ENCODE measurements at places on chromosomes 16 and 17.

DNA sequence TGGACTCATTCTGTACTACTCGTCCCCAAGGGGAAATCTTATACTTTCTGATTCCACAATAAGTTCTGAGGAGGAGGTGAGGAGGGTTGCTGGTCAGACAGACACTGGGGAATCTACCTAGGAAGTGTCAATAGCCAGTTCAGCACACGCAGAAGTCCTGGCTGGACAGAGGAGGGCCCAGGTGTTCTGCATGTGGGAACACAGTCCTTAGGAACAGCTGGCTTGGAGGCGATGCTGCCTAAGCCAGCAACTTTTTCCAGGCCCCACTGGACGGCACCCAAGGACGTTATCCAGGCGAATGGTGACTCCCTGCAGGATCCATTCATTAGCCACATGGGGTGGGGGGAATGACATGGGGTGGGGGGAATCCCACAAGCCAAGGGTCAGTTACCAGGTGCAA lies 29.9 kb upstream of the WFIKKN2 start:
- H3K36me3 ChIP-seq = no peaks in the 10 kb centered on the region
- no peak overlapping the region for H3K27ac ChIP-seq
- DNase-seq = no peak

- DNase-seq = peak; percentile 88
- H3K27me3 ChIP-seq = peaks cover 8% of the 10 kb centered on the region
- H3K4me3 ChIP-seq = peak overlapping the region; percentile 76
- no peaks in the 10 kb centered on the region for H3K4me1 ChIP-seq
Measured at GRCh38 chr17:58324409-58325288, 3.9 kb downstream of the TSPOAP1 start.

DNA sequence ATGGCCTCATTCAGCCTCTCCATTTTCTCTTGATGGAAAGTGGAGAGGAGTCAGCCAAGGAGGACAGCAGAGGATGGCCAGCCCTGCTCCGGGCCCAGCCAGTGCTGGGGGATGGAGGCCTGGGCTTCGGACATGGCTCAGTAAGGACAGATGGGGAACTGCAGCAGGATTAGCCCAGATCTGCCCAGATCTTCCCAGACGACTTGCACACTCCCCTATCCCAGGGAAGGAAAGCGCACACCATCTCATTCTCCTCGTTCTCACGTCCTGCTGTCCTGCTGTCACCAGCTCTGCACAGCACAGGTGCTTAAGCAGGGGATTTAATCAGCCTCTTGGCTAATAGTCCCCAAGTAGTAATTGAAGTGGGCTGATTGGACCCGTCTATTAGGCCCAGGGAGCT lies 100.2 kb upstream of the SDK2 start:
- no peak overlapping the region for H3K27ac ChIP-seq
- H3K4me3 ChIP-seq = no peak overlapping the region
- H3K4me1 ChIP-seq = no peaks in the 10 kb centered on the region
- no peaks in the 10 kb centered on the region for H3K36me3 ChIP-seq
- H3K27me3 ChIP-seq = no peaks in the 10 kb centered on the region
- DNase-seq = no peak

DNA sequence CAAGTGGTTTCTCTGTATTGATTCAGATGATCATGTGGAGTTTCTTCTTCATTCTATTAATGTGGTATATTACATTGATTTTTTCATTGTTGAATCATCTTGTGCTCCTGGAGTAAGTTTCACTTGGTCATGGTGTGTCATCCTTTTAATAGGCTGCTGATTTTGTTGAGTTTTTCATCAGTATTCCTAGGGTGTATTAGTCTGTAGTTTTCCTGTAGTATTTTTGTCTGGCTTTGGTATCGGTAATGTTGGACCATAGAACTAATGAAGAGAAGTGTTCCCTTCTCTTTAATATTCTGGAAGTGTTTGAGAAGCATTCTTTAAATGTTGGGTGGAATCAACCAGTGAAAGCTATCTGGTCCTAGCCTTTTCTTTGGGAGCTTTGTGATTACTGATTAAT lies 99.0 kb downstream of the OMG start:
- H3K27me3 ChIP-seq = no peaks in the 10 kb centered on the region
- no peaks in the 10 kb centered on the region for H3K4me1 ChIP-seq
- H3K4me3 ChIP-seq = no peak overlapping the region
- DNase-seq = no peak
- peaks cover 36% of the 10 kb centered on the region for H3K36me3 ChIP-seq
- H3K27ac ChIP-seq = no peak overlapping the region

DNA sequence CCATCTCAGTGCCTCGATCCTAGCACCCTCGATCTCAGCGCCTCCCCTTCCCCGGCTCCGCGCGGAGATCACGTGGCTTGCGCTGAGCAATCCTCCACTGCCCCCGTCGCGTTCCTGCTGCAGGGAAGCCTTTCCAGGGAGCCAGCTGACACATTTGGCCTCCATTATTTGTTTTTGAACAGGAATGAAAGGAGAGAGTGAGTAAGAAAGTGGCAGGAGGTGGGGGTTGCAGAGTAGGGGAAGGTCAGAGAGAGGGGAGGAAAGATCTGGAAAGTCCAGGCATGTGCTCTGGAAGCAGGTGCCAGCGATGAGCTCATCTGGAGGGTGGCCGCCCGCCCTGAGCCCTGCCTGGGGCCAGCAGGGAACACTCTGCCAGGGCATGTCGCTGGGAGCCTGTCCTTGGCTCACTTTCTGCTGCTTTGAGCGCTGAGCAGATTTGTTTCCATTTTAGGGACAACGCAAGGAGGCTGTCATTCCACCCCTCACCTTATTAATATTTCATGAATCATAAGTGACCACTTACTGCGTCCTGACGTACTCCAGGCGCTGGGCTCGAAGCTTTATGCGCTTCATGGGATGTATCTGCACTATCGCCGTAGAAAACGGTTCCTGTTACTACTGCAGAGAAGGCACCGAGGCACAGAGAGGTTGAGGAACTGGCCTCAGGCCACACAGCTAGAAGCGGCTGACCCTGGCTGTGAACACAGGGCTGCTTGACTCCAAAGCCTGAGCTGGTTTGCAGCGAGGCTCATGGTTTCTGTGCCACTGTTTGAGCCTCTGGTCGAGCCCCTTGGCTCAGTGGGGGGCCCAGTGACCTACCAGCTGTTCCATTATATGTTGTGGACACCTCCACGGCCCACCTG lies 283.1 kb downstream of the SEC14L1 start:
- H3K4me1 ChIP-seq = peaks cover 32% of the 10 kb centered on the region
- H3K36me3 ChIP-seq = peaks cover 9% of the 10 kb centered on the region
- DNase-seq = no peak
- H3K27me3 ChIP-seq = no peaks in the 10 kb centered on the region
- no peak overlapping the region for H3K4me3 ChIP-seq

Measured in endodermal cell (in vitro differentiated cells).